ENCODE measurements at places on chromosomes 7 and 10.

GRCh38 chr7:381211-382042 is 91.5 kb downstream of the FOXL3 start:
- no peak for DNase-seq

DNA sequence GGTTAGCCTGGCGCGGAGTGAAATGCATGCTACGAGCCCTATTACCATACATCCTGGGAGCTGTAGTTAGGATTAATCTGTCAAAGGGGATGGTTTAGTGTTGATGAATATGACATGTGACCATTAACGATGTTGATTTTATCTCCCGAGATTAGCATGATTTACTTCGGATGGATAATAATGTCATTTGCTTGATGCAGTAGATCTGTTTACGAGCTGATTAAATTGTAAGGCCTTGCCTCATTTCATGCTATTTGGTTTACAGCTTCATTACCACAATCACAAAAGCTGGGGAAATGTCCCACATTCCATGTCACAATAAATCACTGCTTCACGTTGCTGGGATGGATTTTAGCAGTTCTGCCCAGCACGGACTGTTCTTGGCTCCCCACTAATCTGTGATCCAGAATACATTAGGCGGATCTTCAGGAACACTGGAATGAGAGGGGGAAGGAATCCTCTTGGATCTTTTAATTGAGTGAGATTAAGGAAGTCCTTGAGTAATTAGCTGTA is 22.3 kb downstream of the ZNF503 start:
- DNase-seq = no peak

GRCh38 chr10:47400251-47400650 is 16.2 kb upstream of the ZNF488 start:
- no peak for DNase-seq

GRCh38 chr10:21634599-21635365 is 100.8 kb downstream of the MLLT10 start:
- DNase-seq = no peak

DNA sequence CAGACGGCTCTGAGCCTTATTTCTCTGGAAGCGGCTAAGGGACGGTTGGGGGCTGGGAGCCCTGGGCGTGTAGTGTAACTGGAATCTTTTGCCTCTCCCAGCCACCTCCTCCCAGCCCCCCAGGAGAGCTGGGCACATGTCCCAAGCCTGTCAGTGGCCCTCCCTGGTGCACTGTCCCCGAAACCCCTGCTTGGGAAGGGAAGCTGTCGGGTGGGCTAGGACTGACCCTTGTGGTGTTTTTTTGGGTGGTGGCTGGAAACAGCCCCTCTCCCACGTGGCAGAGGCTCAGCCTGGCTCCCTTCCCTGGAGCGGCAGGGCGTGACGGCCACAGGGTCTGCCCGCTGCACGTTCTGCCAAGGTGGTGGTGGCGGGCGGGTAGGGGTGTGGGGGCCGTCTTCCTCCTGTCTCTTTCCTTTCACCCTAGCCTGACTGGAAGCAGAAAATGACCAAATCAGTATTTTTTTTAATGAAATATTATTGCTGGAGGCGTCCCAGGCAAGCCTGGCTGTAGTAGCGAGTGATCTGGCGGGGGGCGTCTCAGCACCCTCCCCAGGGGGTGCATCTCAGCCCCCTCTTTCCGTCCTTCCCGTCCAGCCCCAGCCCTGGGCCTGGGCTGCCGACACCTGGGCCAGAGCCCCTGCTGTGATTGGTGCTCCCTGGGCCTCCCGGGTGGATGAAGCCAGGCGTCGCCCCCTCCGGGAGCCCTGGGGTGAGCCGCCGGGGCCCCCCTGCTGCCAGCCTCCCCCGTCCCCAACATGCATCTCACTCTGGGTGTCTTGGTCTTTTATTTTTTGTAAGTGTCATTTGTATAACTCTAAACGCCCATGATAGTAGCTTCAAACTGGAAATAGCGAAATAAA is 175.5 kb downstream of the RNF216 start:
- DNase-seq = no peak

DNA sequence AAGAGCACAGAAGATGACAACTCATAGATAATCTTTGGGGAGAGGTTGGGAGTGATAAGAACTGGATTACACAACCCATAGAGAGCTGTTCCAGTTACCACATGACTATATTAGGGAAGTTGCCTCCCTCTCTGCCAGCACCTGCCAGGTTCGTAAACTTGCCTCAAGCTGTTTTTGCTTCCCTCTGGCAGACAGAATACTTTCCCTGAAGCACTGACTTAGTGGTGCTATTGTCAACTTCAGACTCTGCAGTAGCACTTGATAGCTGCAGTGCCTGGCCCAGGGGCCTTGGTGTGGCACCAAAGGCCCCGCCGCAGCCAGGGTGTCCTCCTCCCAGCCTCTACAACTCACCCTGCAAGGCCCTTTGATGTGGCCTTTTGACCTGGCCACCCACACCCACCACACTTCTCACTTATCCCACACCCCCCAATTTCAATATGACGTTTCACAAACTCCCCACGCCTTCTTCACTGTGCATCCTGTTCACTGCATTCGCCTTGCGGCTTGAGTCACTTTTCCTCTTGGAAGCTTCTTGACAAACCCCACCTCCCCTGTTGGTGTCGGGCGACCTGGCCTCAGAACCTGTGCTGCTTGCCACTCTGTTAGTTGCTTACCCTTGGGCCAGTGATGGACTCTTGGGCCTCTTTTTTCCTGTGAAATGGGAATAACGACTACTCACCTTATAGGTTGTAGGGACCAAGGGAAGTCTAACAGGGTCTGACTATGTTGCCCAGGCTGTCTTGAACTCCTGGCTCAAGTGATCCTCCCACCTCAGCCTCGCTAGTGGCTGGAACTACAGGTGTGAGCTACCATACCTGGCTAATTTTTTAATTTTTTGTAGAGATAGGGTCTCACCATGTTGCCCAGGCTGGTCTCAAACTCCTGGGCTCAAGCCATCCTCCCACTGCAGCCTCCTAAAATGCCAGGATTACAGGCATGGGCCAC is 50.2 kb upstream of the PODXL start:
- DNase-seq = no peak

- DNase-seq = no peak
These were observed 195.1 kb upstream of the AUTS2 start for GRCh38 chr7:69403169-69403568.

All from stimulated activated CD4-positive, alpha-beta T cell treated with anti-CD3 and anti-CD28 coated beads, Interleukin-2, amount 100 ng/mL, for 48 hours (primary cell).